ENCODE measurements at places on chromosomes 7 and 10.
A peak's percentile ranks its signal among the peaks of the same experiment; 100 is the strongest.

DNA sequence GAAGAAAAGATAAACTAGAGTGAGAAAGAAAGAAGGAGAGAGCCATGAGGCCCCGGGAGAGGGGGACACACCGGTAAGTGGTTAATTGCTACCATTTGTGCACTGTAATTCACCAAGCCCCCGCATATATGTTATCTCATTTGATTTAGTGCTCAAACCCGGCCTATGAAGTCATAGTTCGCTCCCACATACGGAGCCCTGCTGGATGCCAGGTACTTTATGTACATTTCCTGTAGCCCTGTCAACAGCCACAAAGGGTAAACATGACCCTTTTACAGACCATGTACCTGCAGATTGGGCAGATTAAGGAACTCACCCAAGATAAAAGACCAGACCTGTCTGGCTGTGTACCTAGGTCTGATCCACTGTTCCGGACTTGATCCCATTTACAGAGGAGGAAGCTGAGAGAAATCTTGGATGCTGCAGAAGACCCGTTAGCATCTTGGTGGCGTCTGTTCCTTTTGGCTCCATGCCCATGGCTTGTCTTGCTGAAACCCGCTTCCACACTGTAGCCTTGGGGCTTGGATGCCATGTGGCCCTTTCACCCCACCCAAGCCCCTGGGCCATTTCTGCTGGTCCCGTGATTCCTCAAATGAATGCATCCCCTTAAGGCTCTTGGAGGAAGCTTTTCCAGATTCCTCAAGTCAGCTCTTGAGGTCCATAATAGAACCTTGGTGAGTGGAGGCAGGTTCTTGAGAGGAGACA lies 32.3 kb downstream of the FAM241B start:
- no peak for DNase-seq

- no peak for DNase-seq
These were observed 11.2 kb upstream of the NRG3 start for GRCh38 chr10:81863771-81864170.

DNA sequence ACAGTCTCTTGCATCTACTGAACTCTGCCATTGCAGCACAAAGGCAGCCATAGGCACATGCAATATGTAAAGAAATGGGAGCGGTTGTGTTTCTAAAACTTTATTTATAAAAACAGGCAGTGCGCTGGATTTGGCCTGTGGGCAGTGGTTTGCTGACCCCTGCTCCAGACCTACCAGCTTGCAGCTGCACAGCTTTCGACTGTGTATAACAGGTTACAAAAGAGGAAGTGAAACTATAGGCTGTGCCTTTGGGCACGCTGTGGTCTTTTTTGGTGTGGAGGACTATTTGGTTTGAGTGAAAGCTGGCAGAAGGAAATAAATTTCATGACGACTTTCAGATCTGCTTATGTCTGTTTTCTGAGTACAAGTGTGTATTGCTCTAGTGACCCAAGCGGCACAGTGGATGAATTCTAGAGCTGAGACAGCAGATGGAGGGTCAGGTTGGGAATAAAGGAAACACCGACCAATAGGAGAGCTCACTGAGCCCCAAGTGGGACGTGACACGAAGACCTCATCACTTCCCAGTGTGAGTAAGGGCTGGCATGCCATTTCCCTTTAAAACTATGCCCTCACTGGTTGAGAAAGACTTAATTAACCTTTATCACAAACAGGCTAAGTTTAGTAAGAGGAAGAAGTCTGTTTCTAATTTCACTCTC lies 152.7 kb downstream of the ANK3 start:
- peak; percentile 95 for DNase-seq

- no peak for DNase-seq
These were observed 837.7 kb upstream of the AUTS2 start for GRCh38 chr7:68760556-68760955.

DNA sequence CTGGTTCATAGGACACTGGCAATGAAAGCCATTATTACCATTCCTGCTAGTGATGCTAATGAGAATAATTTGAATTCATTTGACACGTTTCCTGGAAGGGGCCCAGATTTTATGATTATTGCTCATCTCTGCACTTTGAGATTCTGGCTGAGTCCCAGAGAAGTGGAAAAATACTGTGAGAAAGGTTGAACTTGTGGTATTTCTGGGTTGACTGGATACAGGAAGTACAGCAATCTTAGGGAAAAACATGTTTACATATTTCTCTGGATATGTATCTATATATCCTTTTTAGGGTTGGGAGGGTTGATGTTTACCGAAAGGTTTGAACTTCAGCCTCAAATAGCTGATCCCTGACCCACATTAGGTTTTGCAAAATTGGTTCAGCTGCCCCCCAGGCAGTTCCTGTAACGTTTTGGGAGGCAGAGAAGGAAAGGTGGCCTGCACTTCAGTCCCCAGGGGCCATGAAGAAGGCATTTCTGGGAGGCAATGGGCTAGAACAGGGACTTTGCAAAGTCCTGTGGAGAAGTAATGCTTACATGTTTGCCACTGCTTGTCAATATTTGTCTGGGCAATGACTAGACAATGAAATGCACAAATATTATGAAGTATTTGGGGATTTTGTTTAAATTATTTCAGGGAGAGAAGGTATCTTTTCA lies 253.7 kb upstream of the PITRM1 start:
- DNase-seq = no peak

GRCh38 chr7:32943252-32944030 lies 13.8 kb upstream of the FKBP9 start:
- DNase-seq = no peak

- no peak for DNase-seq
These were observed 37.3 kb downstream of the FANK1 start for GRCh38 chr10:125933693-125934092.

DNA sequence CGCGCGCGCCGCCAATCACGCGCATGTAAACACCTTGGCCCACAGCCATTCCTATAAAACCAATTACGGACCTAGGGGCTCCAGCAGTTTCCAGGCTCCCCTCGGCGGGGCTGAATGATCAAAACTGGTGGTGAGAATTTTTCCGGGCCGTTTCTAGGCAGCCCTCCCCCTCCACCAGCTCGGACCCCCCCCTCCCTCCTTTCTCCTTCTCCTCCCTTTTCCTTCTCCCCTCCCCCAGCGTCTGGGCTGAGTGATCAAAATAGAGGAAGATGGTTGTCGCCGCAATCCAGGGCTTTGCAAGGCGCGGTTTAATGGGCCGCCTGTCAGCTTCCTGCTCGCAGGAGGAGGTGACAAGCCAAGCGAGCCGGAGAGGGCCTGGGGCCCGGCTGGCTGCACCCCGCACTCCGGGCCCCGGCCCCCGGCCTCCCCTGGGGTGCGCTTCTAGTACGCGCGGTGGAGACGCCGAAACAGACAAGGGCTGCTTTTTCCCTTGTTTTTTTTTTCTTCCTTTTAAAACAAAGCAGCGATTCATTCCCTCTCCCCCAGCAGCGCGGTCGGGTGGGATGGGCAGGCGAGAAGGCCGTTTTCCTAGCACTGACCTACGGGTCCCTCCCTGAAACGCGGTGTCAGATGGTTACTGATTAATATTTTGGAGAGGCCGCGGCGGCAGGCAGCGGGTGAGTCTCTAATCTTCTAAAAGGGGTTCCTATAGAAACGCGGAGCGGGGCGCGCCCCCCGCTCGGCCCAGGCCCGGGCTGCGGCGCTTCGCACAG lies 528 bp upstream of the TNRC18 start:
- DNase-seq = peak; percentile 100

GRCh38 chr7:78018641-78019446 lies 220.3 kb downstream of the PHTF2 start:
- peak; percentile 53 for DNase-seq

All from NB4 (cell line).